ENCODE measurements at places on chromosomes 6 and 20. TPM values are rescaled to one million over a fixed set of nuclear protein-coding genes. Genes with fewer than 3 reads are reported as not detected.

C4B gene
- 6.0 TPM for total RNA-seq

TSPO2 gene
- not detected for total RNA-seq

SLC22A16 gene
- total RNA-seq = not detected

ERVFRD-1 gene
- 0.12 TPM for total RNA-seq

BTNL2 gene
- not detected for total RNA-seq

FAM229B gene
- 23.1 TPM for total RNA-seq

KHDC1L gene
- total RNA-seq = not detected

OVOL2 gene
- not detected for total RNA-seq

FAM217A gene
- not detected for total RNA-seq

PTCHD4 gene
- 1.5 TPM for total RNA-seq

NKAIN4 gene
- total RNA-seq = not detected

IFT52 gene
- total RNA-seq = 36.5 TPM

SPTLC3 gene
- 4.0 TPM for total RNA-seq

RBM38 gene
- total RNA-seq = 6.2 TPM

BMP7 gene
- total RNA-seq = not detected

CD83 gene
- total RNA-seq = 1.2 TPM

SYCP2 gene
- 0.89 TPM for total RNA-seq

LIN28B gene
- not detected for total RNA-seq

SAMD10 gene
- 0.87 TPM for total RNA-seq

SLC24A3 gene
- total RNA-seq = not detected

LY6G5C gene
- total RNA-seq = 0.33 TPM

ZC3H12D gene
- 0.37 TPM for total RNA-seq

SUMO4 gene
- 1.00 TPM for total RNA-seq
